ENCODE measurements at places on chromosomes 6 and 20.
A peak's percentile ranks its signal among the peaks of the same experiment; 100 is the strongest.

DNA sequence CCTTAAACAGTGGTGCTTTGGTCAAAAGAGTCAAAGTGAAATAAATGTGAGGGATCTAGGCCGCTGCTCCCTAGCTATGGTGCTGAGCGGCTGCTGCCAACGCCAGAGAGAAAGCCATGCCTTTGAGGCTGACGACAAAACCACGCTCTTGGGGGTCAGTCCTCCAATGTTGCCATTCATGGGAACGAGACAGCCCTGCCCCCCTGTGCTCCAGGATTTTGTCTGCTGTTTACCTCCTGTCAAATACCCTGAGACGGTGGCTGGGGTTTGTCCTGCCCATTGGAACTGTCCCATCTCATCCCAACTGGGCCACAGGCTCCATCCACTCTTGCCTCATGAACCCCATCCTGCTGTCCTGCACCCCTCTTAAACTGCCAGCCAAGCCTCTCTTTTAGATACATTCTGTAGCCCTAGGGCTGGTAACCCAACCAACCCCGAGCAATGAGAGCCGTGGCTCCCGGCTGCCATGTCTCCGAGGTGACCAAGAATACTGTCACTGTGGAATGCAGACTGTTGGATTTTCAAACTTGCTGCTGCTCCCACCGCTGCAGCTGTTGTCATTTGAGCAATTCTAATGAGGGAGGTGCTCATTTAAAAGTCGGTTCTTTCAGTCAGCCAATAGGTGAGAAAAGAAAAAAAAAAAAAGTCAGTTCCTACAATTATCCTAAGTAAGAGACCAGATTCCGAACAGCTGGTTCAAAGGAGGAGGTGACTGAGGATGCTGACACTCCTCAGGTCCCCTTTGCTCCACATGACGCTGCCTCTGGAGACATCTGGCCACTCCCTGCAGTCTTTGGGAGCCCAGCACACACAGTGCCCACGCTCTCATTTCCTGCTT is 73.1 kb upstream of the QKI start:
- DNase-seq = no peak

GRCh38 chr20:8589956-8590355 is 457.9 kb downstream of the PLCB1 start:
- no peak for DNase-seq

DNA sequence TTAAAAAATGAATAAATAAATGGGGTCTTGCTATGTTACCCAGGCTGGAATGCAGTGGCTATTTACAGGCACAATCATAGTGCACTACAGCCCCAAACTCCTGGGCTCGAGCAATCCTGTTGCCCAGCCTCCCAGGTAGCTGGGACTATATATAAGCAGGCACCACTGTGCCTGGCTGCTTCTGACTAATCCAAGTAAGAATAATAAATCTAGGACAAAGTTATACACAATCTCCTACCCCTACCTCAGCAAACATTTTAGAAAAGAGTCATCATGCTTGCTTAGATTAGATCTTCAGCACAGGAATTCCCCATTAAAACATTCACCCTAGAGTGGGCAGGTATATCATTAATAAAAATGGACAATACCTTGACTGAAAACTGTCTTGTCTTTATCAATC is 124.6 kb downstream of the REV3L start:
- no peak for DNase-seq

DNA sequence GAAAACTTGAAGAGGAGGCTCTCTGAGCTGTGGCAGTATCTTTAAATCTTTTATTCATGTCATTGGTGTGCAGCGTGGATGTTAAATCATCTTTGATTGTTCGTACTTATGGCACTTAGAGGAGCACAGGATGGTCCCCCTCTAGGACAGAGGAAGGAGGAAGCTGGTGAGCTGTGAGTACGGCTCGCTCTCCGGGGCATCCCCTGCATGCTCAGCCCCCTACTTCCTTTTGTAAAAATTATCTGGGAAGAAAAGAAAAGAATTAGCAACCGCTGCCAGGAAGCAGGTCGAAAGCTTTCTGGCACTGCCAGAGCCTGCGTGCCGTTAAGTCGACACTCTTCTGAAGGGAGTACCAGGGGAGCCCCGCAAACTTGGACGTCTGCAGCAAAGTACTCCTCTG is 158.5 kb downstream of the SYNDIG1 start:
- no peak for DNase-seq

GRCh38 chr6:70507161-70507560 is 59.6 kb upstream of the SDHAF4 start:
- DNase-seq = no peak

- no peak for DNase-seq
Observed at GRCh38 chr6:32173051-32173727, 2.7 kb downstream of the AGPAT1 start.

DNA sequence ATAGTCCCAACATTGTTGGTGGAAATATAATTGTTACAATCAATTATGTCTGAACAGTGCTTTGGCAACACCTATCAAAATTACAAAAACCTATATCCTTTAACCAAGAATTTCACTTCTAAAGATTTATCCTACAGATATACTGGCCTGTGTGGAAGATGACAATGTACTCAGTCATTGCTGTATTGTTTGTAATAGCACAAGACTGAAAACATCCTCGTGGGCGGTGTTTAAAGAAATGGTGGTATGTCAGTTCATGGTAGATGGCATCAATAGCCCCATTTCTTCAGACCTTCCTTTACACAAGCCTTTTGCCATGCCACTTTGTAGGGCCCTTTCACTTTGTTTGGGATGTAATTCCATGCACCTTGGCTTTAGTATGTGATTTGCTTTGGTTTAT is 9.8 kb upstream of the TPBG start:
- DNase-seq = no peak

DNA sequence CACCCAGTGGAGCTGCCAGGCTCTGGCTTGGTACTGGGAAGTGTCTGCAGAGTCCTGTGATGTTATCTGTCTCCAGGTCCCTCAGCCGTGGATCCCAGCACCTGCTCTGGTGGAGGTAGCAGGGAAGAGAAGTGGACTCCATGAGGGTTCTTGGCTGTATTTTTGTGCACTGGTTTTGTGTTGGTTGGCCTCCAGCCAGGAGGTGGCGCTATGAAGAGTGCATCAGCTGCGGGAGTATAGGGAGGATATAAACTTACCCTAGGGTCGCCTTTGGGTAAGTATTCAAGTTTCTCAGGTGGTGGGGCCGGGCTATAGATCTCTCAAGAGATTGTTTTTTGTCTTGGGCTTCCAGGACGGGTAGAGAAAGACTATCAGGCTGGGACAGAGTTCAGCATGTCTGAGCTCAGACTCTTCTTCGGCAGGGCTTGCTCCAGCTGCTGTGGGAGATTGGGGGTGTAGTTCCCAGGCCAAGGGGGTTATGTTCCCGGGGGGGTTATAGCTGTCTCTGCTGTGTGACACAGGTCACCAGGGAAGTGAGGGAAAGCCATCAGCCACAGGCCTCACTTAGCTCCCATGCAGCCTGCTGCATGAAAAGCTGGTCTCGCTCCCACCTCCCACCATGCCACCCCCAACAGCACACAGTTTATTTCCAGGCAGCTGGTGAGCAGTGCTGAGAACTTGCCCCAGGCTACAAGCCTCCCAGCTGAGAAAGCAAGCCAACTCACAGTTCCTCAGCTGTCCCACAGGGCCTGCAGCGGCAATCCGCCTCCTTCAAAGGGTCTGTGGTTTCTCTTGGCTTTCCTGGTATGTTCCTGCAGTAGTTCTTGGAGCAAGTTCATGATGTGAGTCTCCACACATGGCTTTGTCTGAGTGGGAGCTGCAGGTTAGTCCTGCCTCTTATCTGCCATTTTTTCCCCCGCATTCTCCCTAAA is 115.7 kb downstream of the AIG1 start:
- peak; percentile 91 for DNase-seq

DNA sequence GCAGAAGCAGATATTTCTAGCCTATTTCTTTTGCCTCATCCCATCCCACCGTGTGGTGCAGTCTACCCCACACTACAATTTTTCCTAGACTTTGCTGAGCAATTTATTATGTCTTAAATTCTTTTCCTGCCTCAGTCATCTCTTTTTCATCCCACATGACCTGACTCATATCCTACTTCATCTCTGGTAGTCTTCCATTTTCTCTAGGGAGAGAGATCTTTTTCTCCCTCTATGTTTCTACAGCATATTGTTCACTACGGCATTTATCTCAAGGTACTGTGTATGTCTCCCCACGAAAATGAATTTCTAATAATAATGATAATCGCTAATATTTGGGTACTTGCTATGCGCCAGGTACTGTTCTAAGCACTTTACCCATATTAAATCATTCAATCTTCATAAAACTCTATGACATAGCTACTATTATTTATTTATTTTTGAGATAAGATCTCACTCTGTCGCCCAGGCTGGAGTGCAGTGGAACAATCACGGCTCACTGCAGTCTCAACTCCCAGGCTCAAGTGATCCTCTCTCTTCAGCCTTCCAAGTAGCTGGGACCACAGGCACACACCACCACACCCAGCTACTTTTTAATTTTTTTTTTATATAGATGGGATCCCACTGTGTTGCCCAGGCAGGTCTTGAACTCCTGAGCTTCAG is 15.6 kb downstream of the PDSS2 start:
- DNase-seq = no peak

GRCh38 chr6:118551063-118552053 is 3.3 kb downstream of the PLN start:
- DNase-seq = peak; percentile 64

- DNase-seq = no peak
Observed at GRCh38 chr6:13918686-13919250, 6.0 kb upstream of the RNF182 start.

GRCh38 chr6:169738976-169739529 is 12.3 kb downstream of the DYNLT2 start:
- DNase-seq = no peak

DNA sequence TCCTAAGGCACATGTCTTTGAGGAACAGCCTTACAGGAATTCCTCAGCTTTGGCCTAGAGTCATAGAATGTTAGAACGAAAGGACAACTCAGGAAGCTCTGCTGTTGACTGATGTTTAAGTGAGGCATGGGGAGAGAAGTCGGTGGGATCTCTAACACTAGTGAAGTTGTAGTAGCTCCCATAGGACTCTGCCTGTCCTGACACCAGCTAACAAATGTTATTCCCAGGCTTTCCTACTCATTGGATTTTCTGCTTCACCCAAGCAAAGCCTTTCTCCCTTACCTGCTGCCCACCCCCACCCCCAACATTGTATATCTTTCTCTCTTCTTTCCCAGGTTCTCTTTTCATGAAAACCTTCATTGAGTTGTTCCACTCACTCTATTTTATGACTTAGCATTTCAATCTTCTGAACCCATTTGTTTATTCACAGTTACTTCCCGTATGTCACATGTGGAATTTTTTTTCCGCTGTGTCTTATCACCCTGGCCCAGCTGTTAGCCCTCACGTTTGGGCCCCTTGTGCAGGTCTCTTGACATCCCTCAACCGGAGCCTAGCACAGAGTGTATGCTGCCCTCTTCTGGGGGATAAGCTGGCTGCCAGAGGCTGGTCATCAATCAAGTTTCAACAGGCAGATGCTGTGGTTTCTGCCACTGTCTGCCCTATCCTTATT is 39.2 kb upstream of the RNF8 start:
- peak; percentile 91 for DNase-seq

DNA sequence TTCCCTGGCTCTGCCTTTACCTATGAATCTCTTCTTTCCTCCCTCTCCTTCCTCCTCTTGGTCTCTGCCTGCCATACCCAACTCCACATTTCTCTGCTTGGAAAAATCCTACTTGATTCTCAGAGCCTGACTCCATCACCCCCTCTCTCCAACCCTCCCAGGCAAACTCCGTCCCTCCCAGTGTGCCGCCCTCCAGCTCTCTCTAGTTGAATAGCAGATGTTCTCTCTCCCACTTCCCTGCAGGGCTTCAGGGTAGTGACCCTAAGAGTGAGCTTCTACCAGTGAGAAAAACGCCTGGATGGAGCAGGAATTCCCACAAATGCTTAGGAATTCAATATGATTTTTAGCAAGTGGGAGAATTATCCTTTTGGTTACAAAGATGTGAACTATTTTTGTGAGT is 141.6 kb downstream of the MTHFD1L start:
- DNase-seq = no peak

DNA sequence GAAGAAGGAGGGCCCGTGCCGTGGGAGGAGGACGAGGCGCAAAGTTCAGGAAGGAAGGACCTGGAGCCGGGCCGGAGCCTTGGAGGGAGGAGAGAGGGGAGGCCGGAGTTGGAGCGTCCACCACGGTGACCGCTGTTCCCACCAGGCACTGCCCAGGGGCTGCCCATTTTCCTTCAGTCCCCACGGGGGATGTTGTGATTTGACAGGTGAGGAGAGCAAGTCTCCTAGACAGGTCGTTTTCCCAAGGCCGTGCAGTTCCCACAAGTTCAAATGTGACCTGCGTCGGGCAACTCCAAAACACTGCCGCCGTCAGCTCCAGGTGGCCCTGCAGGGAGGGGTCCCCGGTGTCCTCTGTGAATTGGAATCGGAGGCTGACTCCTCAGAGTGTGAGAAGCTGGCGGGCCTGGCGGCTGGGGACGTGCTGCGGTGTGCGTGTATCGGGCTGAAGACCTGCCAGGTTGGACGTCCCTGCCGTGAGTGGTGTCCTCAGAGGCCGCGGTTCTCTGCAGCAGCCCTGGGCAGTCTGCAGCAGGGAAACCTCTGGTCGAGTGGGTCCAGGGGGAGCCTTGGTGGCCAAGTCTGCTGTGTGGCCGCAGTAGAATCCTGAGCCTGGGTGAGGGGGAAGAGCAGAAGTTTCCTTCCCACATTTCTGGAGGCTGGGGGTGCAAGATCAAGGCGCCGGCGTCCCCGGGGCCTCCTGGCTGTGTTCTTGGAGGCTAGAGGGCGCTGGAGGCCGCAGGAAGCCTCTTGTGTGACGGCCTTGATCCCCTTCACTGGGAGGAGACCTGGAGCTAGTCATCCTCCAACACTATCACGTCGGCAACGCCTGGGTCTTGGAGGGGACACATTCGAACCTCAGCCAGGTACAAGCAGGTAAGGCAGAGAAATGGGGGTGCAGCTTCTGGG is 115.1 kb upstream of the FRMD1 start:
- peak; percentile 41 for DNase-seq

- peak; percentile 69 for DNase-seq
Observed at GRCh38 chr6:132797951-132798868, at the start of gene SLC18B1. TSS of gene SLC18B1 (minus strand) at chr6:132798637. CDS start at chr6:132798456, 181 bp downstream.

GRCh38 chr6:70125602-70126001 is 177.3 kb downstream of the COL9A1 start:
- no peak for DNase-seq

DNA sequence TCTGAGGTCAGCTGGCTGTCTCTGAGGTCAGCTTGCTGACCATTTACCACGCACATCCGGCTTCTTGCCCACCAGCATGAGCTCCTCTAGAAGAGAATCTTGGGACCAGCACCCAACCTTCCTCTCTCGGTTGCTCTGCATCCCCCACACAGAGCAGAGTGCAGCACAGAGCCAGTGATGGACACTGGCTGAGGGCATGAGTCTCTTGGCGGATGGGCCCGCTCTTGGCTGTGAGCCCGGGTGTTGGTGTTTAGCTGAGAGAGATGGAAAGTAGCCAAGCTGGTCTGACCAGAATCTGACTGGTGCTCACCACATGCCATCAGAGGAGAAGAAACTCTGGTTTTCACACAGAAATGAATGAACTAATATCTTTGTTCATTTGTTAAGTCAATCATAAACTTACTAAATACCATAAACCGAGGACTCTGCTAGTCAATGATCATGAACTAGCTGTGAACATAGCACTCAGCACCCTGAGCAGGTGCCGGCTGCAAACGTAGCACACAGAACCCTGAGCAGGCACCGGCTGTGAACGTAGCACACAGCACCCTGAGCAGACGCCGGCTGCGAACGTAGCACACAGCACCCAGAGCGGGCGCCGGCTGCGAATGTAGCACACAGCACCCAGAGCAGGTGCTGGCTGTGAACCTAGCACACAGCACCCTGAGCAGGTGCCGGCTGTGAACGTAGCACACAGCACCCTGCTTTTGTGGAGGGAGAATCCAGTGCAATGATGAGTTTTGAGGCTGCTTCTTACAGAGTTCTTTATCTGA is 10.4 kb upstream of the THBS2 start:
- peak; percentile 77 for DNase-seq

All from cardiac muscle cell (in vitro differentiated cells and primary cell).